Thoracic aorta (tissue), 2 donors: ENCODE measurements at places on chromosomes 12 and 14.

DNA sequence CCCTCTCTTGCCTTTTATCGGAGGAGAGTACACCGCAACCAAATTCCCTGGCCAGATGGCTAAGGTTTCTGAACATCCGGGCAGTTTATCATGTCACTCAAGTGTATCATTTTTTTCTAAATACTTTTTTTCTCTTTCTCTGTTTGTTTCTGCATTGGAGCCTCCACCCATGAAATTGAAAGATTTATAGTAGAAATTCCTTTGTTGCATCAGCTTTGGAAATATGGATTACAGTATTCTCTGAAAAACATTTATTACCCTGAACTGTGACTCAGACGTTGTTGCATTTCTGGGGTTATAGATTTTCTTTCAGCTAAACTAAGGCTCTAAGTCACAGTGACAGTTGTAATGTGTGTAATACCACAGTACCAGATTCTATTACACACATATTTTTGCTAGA, 187.0 kb downstream of the SPTSSA start:
- DNase-seq: no peak

- DNase-seq: peak; percentile 3
Observed at GRCh38 chr12:89707703-89708564, 704 bp downstream of the ATP2B1 start.

DNA sequence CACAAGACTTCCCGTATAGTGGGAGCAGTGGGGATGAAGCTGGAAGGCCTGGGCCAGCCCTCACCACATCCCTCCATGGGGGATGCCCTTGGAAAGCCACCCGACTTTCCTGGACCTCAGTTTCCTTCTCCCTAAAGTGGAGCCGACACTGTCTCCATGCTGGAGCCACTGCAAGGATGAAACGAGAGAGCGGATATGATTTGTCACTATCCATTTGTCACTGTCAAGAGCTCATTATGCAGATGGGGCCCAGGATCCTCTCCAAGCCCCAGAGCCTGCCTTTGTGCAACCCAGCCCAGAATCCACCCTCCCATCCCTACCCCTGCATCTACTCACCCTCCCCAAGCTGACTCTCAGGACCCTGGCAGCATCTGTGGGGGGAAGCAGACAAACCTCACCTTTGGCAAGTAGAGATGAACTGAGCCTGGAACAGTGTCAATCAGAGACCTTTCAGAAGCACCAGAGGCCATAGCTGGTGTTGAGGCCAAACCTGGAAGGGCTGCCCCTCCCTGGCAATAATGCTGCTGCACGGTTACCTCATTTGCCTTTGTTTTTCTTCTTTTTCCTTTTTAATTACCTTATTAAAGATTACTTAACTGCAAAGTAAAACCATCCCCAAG, 287.7 kb upstream of the RTL1 start:
- DNase-seq: no peak

DNA sequence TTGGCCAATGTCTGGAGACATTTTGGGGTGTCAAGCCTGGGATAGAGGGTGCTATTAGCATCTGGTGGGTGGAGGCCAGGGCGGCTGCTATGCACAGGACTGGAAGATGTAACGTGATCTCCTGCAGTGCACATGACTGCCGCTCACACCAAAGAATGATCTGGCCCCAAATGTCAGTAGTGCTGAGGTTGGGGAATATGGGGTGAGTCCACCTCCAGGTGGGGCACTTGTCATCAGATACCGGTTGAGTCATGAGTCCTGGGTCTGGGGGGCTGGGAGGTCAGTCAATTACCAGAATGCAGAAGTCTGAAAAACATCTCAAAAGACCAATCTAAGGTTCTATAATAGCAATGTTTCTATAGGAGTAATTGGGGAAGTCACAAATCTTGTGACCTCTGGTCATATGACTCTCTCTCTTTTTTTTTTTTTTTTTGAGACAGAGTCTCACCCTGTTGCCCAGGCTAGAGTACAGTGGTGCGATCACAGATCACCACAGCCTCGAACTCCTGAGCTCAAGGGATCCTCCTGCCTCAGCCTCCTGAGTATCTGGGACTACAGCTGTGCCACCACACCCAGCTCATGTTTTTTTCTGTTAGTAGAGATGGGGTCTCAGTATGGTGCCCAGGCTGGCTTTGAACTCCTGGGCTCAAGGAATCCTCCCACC, 6.0 kb upstream of the SDSL start:
- no peak for DNase-seq

DNA sequence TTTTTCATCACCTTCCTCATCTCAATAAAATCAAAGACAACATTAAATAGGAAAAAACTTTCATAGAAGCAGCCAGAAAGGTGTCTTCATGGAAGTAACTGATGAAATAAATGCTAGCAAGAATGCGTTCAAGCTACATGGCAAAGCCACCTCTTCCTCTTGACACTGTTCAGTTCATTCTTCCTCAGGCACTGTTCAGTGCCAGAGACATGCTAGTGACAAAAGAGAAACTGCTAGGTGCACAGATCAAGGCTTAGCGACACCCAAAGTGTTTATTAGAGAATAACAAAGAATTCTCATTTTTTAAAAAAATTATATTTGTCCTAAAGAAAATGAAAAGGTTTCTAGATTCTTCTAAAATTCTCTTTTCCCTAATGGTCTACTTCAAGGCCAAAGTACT, 7.2 kb downstream of the SLC11A2 start:
- DNase-seq: no peak

GRCh38 chr12:57107456-57108155, 3.6 kb downstream of the STAT6 start:
- no peak for DNase-seq

DNA sequence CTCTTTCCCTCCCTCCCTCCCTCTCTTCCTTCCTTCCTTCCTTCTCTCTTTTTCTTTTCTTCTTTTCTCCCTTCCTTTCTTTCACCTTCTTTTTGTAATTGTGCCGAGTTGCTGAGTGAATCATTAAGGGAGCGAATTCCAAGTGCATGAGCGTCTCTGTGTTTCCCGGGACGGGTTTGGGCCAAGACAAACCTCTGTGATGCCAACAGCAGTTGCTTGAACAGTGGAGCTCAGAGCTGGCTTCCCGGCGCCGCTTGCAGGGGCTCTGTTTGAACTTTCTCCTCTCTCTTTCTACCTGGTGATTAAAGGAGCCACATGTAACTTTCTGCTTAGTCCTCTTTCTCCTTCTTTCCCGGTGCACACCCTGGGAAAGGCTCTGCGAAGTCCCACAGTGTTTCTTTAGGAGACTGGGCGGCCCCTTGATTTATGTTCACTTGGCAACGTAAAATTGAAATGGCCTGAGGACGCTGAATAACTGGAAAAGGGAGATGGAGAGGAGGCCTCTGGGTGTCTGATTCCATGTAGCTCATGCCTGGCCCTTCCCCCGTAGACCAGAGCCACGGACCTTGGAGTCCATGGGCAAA, 33.7 kb upstream of the MAP1LC3B2 start:
- DNase-seq: peak; percentile 52

DNA sequence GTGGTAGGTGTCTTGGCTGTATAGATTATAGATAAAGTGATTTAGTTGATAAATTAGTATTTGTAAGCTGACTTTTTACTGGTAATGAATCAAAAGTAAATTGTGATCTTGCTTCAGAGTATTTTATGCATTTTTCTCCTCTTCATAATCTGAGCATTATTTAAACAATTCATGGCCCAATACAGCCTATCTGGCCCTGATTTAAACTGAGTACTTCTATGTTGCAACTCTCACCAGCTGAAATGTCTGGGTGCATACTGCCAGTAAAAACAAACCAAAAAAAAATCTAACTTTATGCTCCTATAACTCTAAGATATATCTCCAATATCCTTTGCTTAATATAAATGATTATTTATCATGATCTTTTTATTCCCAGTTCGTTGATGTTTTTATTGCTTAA, 86.6 kb downstream of the MIA2 start:
- DNase-seq: no peak

DNA sequence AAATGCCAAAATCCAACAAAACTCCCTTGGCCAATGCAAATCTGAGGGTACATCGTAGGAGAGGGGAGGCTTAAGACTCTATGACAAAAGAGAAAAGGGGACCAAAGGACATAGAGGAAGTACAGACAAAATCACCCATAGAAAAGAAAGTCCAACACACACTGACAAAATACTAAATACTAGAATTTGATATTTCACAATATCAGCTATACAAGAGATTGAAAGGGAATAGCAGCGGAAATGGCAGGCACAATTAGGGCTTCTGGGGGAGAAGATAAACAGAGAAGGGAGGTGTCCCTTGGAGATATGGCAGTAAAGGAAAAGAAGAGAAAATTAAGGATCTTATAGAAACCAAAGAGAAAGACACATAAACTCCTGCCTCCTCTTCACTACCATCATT, 29.0 kb downstream of the ATP2B1 start:
- DNase-seq: no peak

- no peak for DNase-seq
Observed at GRCh38 chr12:269191-269590, 6.6 kb upstream of the SLC6A13 start.

DNA sequence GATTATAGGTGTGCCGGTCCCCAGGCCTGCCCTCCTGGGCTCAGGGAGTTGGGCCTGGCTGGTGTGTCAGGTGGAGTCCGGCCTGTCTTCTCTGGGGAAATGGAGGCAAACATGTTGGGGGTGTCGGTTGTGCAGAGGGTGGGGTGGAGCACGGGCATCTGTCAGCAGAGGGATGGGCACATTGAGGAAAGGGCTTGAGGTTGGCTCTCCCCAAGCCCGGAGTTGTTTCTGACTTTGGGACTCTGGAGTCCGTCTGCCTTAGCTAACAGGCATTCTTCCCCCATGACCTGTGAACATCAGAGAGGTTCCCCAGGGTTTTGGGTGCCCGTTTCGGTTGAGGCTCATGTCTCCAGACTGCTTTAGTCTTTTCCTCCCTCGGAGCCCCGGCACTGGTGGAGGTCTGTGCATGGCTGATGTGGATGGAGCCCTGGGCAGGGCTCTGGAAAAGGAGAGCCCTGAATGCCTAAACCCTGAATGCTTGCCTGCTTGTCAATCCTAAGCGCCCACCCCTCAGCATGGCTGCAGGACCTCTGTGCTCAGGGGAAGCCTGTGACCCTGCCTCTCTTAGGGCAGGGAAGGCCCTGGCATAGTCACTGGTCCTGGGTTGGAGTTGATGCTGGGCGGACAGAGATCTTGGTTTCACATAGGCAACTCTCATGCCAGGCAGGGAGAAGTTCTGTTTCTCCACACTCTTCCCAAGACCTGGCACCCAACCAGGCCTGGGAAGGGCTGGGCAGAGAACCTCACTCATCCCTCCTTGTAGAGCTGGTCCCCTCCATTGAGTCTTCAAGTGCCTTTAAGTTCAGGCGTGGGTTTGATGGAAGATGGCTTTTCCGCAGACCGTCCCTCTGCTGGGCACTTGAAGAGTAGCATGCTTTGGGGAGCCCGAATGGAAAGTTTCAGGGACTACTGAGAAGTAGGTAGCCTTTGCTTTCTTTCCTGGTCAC, 12.9 kb downstream of the NYNRIN start:
- DNase-seq: no peak

DNA sequence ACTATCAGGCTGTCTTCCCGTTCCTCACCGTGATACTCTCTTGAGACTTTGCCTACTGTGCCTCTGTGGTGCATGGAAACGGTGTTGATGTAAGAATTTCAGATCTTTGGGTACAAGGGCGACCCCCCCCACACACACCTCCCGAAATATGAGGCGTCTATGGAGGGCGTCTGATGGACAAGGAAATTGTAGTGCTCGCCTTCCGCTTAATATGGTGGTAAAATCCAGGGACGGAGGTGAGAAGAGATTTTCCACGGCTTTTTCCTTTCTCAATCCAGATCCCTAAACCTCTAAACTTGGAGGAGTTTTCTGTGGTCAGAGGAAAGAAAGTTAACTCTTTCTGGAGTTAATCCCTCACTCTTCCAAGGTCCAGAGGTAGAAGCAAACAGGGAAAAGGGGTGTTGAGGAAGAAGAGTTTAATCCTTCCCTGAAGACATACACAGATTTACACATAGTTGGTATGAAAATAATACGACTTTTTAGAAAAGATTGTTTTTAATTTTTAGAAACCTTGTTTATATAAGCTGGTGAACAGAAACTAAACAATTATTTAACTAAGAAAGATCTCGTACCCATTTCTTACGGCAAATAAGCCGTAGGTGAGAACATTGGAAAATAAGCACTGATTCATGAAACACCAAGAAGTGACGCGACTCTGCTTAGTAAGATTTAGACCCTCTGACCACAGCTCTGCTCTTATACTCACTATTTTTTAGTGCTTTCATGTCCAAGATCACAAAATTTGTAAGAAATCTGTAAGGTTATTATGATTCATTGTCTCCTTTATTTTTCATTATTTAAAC, 23.1 kb upstream of the RNASE12 start:
- no peak for DNase-seq

- no peak for DNase-seq
Observed at GRCh38 chr12:42741091-42741490, 151.5 kb upstream of the PRICKLE1 start.

DNA sequence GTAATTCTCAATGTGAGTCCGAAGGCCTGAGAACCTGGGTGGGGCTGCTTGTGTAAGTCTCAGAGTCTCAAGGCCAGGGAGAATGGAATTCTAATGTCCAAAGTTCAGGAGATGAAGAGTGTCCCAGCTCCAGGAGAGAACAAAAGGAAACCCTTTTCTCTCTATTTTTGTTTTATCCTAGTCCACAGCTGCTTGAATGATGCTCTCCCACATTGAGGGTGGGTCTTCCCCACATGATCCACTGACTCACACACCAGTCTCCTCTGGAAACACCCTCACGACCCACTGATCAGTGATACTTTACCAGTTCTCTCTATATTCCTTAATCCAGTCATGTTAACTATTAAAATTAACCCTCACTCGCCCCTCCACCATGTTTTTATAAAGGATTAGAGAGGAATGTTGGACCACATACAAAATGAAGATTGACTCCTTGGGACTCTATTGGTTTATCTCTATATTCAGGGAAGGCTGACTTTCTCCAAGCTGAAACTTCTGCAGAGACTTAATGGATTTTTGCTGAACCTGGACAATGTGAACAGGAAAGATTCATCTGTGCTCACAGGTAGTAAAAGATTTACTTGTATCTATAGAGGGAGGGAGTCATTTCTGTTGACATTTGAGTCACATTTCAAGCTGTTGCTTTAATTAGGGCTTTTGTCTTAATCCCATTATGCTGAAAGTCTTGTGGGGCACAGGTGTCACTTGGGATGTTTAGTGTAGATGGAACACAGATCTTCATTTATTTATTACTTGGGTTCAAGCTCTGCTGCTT, 1061.0 kb upstream of the TMEM132C start:
- DNase-seq: no peak

GRCh38 chr12:91142221-91142631, 30.9 kb upstream of the LUM start:
- DNase-seq: no peak
